ENCODE measurements at places on chromosomes 2 and 18. TPM values are rescaled to one million over a fixed set of nuclear protein-coding genes. Genes with fewer than 3 reads are reported as not detected.

The BCL11A gene
- total RNA-seq = 1.8 TPM

The CCDC74B gene
- total RNA-seq = 1.4 TPM

DNA sequence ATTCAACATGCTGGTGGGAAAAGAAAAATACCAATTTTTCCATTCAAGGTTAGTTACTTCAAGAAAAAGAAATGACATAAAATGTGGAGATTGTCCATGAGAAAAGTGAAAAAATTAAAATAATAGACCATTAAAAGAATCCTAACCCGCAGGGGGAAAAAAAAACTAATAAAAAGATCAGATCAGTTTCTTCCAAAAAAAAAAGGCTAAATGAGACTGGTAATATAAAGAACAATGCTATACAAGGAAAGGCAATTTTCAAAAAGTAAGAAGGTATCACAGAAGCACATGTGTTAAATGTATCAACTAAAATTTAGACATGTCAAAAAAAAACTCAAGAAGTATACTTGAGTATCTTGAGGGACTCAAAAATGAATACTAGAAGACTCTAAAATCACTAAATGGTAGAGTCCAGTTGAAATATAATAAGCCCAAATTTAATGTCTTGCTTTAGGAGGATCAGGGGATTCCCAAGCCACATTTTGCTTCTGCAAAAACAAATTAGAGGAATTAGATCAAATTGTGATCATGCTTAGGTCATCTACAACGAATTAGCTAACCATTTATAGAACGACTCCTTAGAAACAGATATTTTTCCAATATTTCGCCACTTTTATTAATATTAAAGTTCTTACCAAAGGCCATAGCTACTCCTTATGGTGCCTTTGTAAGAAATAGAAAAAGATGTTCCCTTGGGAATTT, 35.8 kb upstream of the GLS start:
- no peak for DNase-seq

- no peak for DNase-seq
Observed at GRCh38 chr2:46956981-46957531, 41.5 kb upstream of the MCFD2 start.

DNA sequence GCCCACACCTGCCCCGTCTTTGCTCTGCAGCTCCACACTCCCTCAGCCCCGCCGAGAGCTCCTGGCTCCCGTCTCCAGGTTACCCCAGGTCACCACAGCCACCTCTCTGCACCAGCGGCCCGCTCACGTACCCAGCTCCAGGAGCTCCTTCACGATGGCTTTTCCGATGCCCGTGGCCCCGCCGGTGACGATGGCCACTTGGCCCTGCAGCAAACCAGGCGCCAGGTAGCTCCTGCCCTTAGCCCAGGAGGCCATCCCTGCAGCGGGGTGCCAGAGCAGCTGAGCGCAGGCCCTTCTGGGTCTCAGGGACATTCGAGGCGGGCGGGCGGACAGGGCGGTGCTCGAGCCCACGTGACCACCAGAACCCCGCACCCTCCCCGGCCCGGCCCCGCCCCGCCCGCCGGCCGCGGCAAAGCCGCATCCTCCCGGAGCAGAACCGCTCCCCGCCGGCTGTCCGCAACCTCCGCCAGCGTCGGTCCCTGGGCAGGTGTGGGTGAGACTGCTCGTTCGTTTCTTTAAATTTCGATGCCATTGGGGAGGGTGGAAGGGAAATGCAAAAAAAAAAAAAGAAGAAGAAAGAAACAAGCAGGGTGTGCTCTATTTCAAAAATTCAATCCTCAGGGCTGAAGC, at the start of the genes PECR and TMEM169:
Gene PECR, minus strand, starts transcription at position 323 of the 630 bp plus-strand sequence. Its CDS starts 68 bp downstream, at position 255.
Gene TMEM169, plus strand, starts transcription at position 433 of the 630 bp plus-strand sequence. CDS start 14,045 bp downstream, outside the sequence.
- DNase-seq = peak; percentile 79

GRCh38 chr18:5515011-5515784, 28.6 kb downstream of the EPB41L3 start:
- DNase-seq = no peak

The ADAM23 gene
- total RNA-seq = 0.10 TPM

DNA sequence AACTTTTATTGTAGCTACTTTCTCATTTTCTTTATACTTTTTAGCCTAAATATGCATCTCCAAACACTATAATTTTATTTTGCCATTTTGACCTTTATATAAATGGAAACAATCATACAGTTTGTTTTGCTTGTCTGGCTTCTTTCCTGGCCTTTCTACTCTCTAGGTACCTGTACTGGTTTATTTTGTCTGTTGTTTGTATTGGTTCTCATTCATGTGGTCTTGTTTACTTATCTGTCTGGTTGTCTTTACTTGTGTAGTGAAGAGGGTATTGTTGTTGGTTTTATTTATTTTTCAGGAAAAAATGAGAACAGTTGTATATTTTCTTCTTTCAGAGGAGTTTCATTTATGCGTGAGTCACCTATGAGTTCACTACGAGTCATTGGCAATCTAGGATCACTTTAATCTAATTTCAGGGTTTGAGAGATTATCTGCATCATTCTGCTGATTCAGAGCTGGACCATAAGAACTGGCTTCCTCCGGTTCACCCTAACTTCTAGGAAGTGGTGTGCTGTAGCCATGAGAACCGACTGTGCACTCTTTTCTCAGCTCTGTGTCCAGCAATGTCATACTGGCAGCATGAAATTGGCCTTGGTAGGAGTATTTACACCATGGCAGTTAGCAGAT, 33.1 kb upstream of the HDAC4 start:
- DNase-seq = peak; percentile 9

GRCh38 chr2:4930704-4931103, 761.5 kb upstream of the SOX11 start:
- no peak for DNase-seq

The ST8SIA3 gene
- total RNA-seq = not detected

The CEP76 gene
- total RNA-seq = 16.8 TPM

DNA sequence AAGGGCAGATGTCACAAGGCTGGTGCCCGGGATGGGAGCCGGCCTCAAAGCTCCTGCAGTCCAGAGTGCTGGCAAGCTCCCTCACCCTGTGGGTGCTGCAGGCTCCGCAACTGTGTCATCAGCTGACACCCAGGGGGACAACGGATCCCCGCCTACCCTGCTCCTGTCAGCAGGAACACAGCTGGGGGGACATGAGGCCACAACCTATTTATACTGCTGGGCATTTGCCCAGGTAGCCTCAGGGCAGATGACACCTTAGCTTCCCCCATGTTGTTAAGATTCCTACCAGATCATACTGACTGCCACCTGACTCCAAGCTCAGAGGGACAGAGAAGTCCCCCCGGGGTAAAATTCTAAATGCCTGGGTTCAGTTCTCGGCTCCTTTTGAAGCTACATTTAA, 1.2 kb downstream of the ANKRD23 start:
- no peak for DNase-seq

- no peak for DNase-seq
Observed at GRCh38 chr2:15152382-15152781, 408.8 kb downstream of the NBAS start.

The RNASEH1 gene
- 39.8 TPM for total RNA-seq

GRCh38 chr2:186503827-186504606, 18.0 kb downstream of the ZC3H15 start:
- DNase-seq = no peak

GRCh38 chr2:72043985-72044384, 103.7 kb downstream of the CYP26B1 start:
- no peak for DNase-seq

GRCh38 chr2:229223107-229223506, 48.0 kb downstream of the PID1 start:
- DNase-seq = no peak

GRCh38 chr18:28193177-28193778, 16.3 kb upstream of the CDH2 start:
- DNase-seq = no peak

DNA sequence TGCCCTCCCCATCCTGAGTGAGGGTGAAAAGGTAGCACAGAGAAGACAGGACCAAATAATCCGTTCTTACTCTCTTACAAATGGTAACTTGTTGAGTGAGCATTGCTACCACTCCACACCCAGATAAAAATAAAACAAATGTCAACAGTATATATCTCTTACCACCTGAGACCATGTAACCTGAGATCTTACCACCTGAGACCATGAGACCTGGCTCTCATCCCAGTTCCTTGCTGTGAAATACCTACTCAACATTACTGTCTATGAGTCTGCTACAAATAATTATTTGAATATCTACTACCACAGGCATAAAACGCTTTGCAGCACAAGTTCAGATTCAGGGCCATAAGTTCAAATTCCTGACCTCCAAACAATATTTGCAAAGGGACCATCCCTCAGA, 234.7 kb downstream of the C1D start:
- no peak for DNase-seq

DNA sequence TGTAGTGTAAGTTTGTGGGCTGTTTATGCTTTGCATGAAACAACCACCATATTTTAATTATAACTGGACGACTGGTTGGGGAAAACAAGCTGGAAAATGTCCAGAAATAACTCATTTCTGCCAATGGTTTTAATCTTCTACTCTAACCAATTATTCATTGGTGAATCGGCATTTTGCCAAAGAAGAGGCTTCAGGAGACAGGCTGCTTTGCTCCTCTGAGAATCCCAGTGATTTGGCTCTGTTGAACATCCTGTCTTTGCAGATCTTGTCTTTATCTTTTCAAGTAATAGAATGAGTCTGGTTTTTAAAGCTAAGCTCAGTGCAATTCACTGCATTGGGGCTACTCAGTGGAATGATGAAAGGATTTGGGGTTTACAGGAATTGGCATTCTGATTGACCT, 109.6 kb downstream of the APOB start:
- DNase-seq = no peak

GRCh38 chr2:44547718-44548117, 186.0 kb downstream of the CAMKMT start:
- DNase-seq = no peak

GRCh38 chr2:139850254-139850890, 1070.2 kb upstream of the NXPH2 start:
- DNase-seq = no peak

DNA sequence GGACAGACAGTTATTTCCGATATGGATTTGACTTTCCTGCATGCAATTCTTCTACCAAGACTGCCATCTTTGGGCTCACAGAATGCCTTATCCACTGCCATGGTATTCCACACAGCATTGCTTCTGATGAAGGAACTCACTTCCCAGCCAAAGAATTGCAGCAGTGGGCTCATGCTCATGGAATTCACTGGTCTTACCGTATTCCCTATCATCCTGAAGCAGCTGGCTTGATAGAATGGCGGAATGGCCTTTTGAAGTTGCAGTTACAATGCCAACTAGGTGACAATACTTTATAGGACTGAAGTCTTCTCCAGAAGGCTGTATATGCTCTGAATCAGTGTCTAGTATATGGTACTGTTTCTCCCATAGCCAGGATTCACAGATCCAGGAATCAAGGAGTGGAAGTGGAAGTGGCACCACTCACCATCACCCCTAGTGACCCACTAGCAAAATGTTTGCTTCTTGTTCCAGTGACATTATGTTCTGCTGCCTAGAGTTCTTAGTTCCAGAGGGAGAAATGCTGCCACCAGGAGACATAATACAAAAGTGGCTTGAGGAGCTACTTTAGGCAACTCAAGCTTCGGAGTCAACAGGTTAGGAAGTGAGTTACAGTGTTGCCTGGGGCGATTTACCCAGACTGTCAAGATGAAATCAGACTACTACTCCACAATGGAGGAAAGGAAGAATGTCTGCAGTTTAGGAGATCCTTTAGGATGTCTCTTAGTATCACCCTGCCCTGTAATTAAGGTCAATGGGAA, 23.8 kb upstream of the SMAD4 start:
- no peak for DNase-seq

The MYL12A gene
- total RNA-seq = 321 TPM

DNA sequence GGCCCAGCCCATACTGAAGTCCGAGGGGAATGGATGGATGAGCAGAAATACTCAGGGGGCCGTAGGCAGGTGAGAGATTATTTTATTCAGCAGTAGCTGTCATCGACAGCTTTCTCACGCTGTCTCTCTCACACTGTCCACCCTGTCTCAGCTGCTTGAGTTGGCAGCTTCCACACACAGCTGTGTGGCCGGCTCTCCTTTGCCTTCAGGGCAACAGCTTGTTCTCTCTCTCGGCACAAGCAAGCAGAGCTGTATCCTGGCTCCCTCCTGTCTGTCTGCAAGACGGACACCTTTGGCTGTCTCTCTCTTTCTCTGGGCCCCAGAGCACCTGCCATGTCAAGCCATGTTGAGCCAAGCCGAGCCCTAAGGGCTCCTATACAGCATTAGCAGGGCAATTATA, 9.8 kb upstream of the PAPOLG start:
- DNase-seq = no peak

- no peak for DNase-seq
Observed at GRCh38 chr2:223841436-223842190, 4.2 kb upstream of the AP1S3 start.

GRCh38 chr2:3703757-3704355, 481 bp downstream of the DCDC2C start:
- peak; percentile 10 for DNase-seq

GRCh38 chr2:234691968-234692955, 195.4 kb upstream of the ARL4C start:
- DNase-seq = no peak

- no peak for DNase-seq
Observed at GRCh38 chr2:196205881-196206435, 34.6 kb upstream of the STK17B start.

DNA sequence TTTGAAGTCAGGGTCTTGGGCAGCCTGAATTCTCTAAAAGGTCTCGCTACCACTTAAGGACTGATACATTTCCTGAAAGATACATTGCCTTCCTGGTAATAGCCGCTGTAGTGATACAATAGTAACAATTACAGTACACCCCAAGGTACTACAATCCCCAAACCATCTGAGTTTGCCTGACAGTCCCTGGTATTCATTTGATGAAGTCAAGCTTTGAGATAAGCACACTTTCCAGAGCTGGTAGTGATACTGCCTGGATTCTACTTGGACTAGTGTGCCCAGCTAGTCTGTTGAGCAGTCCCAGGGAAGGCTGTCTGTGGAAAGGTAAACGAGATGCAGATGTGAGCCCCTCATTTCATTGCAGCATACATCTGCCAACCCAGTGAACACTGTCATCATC, 24.4 kb upstream of the ITGB6 start:
- DNase-seq = no peak

DNA sequence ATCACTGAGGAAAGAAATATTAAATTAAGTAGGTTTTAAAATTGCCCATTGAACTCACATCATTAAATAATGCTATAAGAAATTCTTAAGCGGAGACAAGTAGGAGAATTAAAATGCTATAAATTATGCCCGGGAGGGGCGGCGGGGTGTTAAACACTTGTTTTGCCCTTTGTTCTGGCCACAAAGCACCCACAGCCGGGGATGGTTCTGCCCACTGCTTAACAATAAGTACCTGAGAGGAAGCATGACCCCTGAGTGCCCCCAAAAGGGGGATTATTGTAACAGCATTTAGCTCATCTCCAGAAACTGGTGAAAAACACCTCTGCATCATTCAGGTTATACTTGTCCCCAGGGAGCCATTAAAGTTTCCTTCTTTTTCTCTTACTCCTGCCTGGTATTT, 332.7 kb upstream of the POU3F3 start:
- no peak for DNase-seq
